ENCODE measurements at places on chromosomes 1 and 21. TPM values are rescaled to one million over a fixed set of nuclear protein-coding genes. Genes with fewer than 3 reads are reported as not detected.
A peak's percentile ranks its signal among the peaks of the same experiment; 100 is the strongest.

The CAPN9 gene
- total RNA-seq: 0.83 TPM

The LORICRIN gene
- not detected for total RNA-seq

The SPRR5 gene
- total RNA-seq: not detected

The OLFM3 gene
- not detected for total RNA-seq

The DFFA gene
- 20.8 TPM for total RNA-seq

The SNX27 gene
- total RNA-seq: 30.4 TPM

The FCAMR gene
- total RNA-seq: not detected

The CROCC gene
- total RNA-seq: 6.9 TPM

The PDZK1 gene
- total RNA-seq: not detected

- DNase-seq: no peak
Observed at GRCh38 chr1:206005778-206006180, 2.6 kb upstream of the RAB7B start.

GRCh38 chr1:56025942-56026341 lies 553.4 kb downstream of the PLPP3 start:
- no peak for DNase-seq

DNA sequence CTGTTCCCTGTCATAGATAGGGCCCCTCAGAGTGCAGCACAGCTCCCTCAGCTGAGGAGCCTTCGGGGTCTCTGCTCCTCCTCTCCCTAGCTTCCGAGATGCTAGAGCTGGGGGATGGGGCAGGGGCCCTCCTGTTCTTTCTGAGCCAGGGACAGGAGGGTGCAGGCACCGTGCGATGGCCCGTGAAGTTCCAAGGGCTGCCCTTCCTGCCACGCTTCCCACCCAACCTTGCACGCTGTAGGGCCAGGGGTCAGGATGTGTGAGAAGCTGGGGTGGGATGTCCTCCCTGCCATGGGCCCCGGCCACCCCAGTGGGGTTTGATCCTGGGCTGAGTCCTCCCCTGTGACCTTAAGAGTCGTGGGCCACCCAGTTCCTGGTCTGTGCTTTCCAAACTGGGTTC lies 240.7 kb upstream of the C1orf174 start:
- DNase-seq: no peak

GRCh38 chr1:36203554-36204346 lies 20.5 kb upstream of the THRAP3 start:
- peak; percentile 86 for DNase-seq

GRCh38 chr1:226581650-226582330 lies 33.2 kb downstream of the STUM start:
- no peak for DNase-seq

DNA sequence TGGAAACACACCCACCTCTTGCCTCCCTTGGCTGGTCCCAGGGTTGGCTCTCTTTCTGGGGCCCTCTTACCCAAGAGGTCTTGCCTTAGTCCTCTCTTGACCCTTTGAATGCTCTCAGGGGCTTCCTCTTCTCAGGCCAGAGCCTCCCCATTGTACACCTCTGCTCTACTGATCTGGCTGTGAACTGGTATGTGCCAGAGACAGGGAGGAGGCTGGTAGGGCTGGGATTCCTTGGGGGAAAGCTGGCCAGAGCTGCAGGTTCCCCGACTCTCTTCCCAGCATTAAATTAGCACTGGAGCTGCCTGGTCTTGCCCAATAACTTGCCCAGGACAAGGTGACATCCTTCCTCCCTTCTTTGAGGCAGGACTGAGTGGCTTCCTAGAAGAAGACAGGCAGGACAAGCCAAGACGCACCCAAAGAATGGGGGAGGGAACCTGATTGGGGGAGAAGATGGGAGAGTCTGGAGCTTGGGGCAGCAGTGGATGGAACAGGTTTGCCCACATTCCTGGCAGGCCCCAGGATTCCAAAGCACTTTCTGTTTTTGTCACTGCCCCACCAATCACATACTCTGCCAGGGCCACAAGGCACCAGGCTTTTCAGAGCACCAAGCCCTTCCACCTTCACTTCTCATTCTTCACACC lies 37.2 kb upstream of the CITED4 start:
- DNase-seq: no peak

- DNase-seq: no peak
Observed at GRCh38 chr1:27686223-27686990, 14.4 kb upstream of the IFI6 start.

GRCh38 chr1:156931974-156932710 lies 11.7 kb downstream of the LRRC71 start:
- DNase-seq: no peak

DNA sequence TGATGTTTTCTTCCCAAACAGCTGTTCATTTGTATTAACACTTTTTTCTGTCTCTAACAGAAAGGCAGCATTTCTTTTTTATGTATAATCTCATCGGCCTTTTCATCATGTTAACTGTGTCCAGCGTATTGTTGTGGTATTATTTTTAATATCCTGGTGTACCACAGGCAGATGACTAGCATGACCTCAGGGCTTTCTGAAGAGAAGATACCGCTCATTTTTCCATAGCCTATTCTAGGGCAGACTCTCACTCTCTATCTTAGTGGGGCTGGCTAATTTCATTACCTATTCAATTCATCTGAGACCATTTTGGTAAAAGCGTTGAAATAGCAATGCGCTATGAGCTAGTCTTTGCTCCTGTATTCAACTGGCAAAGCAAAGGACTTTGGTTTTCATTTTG lies 209.9 kb downstream of the SDCCAG8 start:
- DNase-seq: no peak

DNA sequence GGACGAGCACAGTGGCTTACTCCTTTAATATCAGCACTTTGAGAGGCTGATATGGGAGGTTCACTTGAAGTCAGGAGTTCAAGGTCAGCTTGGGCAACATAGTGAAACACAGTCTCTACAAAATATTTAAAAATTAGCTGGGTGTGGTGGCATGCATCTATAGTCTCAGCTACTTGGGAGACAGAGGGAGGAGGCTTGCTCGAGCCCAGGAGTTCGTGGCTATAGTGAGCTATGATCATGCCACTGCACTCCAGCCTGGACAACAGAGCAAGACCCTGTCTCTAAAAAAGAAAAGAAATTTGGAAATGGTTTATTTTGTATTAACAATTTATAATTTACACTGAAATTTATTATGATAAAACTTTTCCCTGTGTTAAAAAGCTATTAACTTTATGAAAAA lies 1.7 kb upstream of the ANGPTL3 start:
- DNase-seq: no peak

- DNase-seq: peak; percentile 64
Observed at GRCh38 chr1:36650200-36651065, 167.7 kb upstream of the CSF3R start.

DNA sequence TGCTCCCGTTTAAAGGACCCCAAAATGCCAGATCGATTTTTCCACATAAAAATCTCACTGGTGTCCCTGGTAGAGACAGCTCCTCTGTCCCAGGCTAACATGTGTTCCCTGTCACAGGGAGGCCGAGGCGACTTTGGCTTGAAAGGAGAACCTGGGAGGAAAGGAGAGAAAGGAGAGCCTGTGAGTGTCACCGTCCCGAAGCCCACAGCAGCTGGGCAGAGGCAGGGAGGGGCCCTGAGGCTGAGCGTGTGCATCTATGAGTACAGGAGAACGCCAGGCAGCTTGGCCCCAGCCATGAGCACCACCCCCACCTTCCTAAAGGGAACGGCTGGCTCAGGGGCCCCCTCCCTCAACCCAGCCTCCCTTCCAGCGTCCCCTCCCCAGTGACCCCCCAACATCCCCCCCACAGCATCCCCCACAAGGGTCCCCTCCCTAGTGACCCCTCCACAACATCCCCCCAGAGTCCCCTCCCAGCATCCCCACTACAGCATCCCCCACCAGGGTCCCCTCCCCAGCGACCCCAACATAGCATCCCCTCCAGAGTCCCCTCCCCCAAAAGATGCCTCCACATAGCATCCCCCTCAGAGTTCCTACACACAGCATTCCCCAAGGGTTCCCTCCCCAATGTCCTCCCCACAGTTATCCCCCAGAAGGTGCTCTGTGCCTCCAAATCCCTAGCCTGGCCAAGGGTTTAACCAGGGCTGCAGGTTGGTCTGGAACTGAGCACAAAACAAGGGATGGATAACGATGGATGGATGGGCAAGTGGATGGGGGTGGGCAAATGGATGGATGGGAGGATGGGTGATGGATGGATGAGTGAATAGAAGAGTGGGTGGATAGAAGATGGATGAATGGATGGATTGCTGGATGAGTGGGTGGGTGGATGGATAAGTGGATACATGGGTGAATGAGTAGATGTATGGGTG lies 25.1 kb downstream of the COL6A2 start:
- no peak for DNase-seq

DNA sequence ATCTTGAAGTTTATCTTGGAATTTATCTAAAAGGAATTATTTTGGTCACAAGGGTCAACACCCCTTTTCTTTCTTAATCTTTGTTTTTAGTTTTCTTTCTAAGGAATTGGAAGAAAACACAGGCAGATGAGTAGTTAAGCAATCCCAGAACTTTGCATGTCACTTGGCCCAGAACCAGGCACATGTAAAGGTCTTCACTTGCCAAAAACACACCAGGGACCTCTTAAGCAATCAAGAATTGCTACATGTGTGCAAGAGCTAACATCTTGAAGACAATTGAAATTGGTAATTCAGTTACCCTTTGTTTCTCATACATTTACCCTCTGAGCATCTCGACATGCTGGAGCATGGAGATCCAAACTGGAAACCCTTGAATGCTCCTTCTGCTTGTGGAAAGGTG lies 114.2 kb downstream of the ZC3H11B start:
- no peak for DNase-seq

DNA sequence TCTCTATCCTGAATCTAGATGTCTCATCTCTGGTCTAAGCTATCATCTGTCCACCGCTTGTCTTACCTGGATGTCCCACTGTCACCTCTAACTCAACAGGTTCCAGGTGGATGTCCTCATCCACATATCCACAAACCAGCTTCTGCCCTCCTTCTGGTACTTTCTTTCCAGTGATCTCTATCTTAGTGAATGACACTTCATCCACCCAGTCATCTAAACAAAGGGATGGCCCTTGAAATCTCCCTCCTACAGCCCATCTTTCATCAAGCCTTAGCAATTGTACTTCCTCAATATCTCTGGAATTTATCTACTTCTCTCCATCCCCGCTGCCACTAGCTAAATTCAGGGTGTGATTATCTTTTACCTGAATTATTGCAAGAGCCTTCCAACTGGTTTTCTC lies 33.9 kb upstream of the SERBP1 start:
- DNase-seq: no peak

DNA sequence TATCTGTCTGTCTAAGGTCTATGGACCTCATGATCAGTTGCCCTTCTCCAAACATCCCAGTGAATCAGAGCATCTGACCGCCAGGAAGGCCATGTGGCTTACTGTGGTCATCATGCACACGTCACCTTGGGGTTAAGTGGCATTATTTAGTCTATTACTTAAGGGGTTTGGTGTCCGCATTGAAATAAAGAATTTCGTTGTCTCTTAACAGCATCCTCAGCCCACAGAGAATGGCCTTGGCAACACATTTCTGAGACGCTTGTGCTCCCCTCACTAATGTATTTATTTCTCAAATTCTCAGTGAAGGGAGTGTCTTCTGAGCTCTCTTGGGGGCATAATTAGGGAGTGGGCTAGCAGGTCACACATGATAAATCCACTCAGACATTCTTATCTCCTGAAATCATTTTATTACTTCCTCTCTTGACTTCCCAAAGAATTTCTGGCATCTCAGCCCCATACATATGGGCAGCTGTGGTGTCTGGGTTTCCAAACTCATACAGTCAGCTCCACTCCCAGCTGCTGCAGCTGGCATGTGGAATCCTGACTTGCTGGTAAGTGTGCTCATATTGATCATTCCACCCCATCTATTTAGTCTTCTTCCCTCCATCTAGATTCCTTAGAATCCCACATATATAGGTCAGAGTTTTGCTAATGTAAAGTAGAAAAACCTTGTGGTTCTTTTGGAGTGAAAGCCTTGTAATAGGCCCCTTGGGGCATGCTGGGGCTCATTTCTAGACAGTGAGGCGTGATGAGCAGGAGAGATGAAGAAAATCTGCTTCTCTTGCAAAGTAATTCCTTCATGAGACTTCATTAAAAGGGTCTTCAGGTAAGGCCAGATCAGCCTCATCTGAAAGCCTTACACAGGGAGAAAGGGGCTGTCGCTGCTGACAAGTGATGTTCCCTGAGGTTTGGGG lies 110.5 kb downstream of the HHAT start:
- no peak for DNase-seq

DNA sequence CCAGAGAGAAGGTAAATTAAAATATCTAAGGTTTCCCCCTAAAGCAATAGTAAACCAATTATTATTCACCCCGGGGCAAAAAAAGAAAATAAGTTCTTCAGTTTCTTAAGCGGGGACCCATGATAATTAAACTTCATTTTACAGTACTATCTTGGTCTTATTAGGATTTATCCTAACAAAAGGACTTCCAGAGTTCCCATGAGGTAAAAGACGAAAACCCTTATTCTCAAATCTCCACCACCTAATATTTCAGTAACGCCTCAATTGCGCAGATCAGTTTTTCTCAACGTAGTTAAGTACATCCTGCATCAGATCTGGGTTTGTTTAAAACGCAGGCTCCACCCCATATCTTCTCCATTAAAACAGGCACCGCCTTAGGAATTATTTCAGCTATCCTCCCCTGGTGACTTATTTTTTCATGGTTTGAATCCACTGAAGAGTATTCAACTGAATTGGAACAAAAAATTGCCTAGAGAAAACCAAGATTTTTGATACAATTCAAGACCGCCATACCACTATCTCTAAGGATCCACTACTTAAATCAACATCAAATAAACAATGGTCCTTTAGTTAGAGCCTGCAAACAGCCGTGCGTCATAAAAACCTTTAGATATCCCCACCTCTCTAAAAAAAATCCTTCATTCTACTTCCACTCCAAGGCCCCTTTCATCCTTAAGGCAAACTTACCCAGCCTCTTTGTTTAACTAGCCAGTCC lies 1.7 kb downstream of the MCL1 start:
- no peak for DNase-seq

- DNase-seq: no peak
Observed at GRCh38 chr21:29524055-29524454, 225.3 kb downstream of the BACH1 start.

DNA sequence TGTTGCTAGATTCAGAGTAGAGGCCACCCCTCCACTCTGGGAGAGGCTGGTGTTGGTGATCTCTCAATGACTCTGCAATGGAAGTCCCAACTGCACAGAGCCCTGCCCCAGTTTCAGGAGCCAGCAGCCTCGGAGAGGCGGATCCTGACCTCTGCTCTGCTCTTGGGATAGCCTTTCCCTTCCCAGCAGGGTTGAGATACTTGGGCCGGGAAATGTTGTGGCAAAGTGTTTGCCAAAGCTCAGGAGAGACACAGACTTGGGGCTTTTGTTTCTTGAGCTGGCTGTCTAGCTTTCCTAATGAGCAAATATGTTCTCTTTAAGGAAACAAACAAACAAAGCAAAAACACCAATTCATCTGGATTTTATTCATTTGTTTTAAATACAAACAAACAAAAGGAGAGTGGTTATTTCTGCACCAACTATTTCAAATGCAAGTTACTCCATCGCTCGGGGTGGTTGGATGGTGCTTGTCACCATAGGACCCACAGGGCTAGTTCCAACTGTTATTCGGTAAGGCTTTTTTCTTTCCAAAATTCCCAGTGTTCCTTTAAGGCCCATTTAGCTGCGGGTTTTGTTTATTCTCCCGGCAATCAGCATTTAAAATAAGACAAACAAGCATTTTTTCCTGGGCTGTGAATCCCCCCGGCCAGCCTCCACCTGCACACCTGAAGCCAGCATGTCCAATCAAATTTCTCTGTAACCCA lies 193.9 kb upstream of the LMO4 start:
- peak; percentile 58 for DNase-seq

- no peak for DNase-seq
Observed at GRCh38 chr1:8201331-8201861, 116.5 kb upstream of the SLC45A1 start.

GRCh38 chr1:238596703-238597102 lies 706.0 kb upstream of the ZP4 start:
- no peak for DNase-seq

All from Right ventricle myocardium superior (tissue), 1 donor.